ENCODE measurements at places on chromosomes 13 and 19. TPM values are rescaled to one million over a fixed set of nuclear protein-coding genes. Genes with fewer than 3 reads are reported as not detected.

GRCh38 chr19:47280183-47280797 lies 5.6 kb downstream of the INAFM1 start:
- no peak overlapping the region for H3K27ac ChIP-seq
- no peak overlapping the region for H3K4me3 ChIP-seq
- no peaks in the 10 kb centered on the region for H3K36me3 ChIP-seq
- no peaks in the 10 kb centered on the region for H3K27me3 ChIP-seq

- H3K4me3 ChIP-seq, result no peak overlapping the region
- no peaks in the 10 kb centered on the region for H3K27me3 ChIP-seq
- no peak overlapping the region for H3K27ac ChIP-seq
- DNase-seq, result no peak
- H3K4me1 ChIP-seq, result peaks cover 34% of the 10 kb centered on the region
Observed at GRCh38 chr13:67150608-67151007, 79.5 kb downstream of the PCDH9 start.

GRCh38 chr13:75161804-75162203 lies 320.2 kb downstream of the TBC1D4 start:
- no peaks in the 10 kb centered on the region for H3K4me1 ChIP-seq
- DNase-seq, result no peak
- no peaks in the 10 kb centered on the region for H3K36me3 ChIP-seq
- no peaks in the 10 kb centered on the region for H3K27me3 ChIP-seq
- H3K27ac ChIP-seq, result no peak overlapping the region

DNA sequence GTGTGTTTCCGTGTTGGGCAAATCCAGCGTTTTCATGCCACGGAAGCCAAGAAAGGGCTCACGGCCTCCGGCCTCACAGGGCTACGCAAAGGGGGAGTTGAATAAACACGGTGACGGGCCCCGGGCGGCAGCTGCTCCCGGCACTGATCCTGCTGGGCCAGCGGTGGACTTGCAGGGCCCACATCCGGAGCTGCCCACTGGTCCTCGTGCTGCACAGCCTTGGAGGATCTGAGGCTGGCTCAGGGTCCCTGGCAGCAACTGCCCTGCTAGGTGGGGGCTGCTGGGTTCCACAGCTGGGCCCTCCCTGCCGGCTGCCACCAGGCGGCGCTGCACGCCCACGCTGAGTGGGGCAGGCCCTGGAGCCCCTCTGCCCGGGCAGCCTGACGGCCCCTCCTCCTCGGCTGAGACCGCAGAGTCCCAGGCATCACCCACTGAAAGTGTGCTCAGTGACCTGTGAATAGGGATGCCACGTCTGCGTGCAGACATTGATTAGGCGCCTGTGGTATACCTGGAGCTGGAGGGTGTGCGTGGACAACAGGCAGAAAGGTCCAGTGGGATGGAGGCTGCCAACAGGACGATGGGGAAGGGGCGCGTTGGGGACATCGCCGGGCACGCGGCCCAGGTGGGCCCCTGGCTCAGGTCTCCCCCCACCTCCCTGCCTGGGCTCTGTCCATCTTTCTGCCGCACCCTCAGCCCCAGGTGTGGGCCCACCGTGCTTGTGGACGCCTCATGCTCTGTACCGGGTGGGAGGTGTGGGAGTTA lies 5.3 kb upstream of the HCN2 start:
- no peak for DNase-seq
- H3K4me3 ChIP-seq, result no peak overlapping the region
- H3K27ac ChIP-seq, result no peak overlapping the region
- H3K27me3 ChIP-seq, result peaks cover 59% of the 10 kb centered on the region
- peaks cover 45% of the 10 kb centered on the region for H3K36me3 ChIP-seq

GRCh38 chr19:51503896-51504295 lies 2.3 kb upstream of the SIGLEC12 start:
- H3K27me3 ChIP-seq, result no peaks in the 10 kb centered on the region
- no peak overlapping the region for H3K4me3 ChIP-seq

GRCh38 chr19:10881403-10882107 lies 10.2 kb downstream of the CARM1 start:
- H3K4me3 ChIP-seq, result no peak overlapping the region
- peaks cover 40% of the 10 kb centered on the region for H3K4me1 ChIP-seq
- H3K27ac ChIP-seq, result no peak overlapping the region
- no peaks in the 10 kb centered on the region for H3K36me3 ChIP-seq
- peaks cover 4% of the 10 kb centered on the region for H3K27me3 ChIP-seq

DNA sequence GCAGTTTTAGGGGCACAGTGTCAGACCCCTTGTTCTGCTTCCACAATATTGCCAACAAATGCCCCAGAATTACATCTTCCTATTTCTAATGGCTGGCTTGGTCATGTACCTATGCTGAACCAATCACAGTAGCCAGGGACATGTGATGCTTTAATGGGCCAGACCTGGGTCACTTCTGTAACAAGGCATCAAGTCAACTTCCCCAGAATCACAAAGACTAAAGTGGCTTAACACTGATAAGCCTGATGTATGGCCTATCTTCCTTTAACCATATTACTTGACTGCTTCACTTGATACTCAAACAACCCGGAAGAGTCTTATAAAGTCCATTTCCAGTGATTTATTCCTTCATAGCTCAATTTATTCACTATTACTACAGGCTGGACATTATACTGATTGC lies 19.6 kb downstream of the LNX2 start:
- H3K4me1 ChIP-seq, result peaks cover 44% of the 10 kb centered on the region
- H3K4me3 ChIP-seq, result no peak overlapping the region
- no peaks in the 10 kb centered on the region for H3K36me3 ChIP-seq
- no peaks in the 10 kb centered on the region for H3K27me3 ChIP-seq
- DNase-seq, result no peak
- no peak overlapping the region for H3K27ac ChIP-seq

DNA sequence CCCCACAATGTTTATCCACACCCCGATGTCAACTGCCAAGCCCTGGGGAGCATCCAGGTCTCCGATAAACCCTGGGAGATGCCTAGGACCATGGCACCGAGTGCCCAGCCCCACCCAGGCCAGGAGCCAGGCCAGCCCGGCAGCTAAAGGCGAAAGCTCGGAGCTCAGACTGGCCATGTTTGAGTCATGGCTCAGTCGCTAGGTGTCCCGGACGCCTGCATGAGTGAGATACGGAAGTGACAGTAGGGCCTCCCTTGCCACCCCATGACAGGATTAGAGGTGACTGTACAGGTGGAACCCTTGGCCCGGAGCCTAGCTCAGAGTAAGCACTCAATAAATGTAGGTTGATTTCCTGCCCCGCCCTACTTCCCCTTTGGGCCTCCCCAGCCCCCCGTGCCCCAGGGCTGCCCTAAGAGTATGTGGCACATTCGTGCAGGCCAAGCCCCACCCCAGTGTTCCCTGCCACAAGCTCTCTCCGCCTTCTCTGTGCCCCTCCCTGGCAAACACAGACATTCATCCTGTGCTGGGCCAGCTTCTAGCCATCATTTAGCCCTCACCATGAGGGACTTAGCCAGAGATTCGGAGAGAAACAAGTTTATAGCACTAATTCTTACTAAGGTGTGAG lies 5.8 kb upstream of the TPM4 start:
- H3K4me1 ChIP-seq, result peaks cover 79% of the 10 kb centered on the region
- peak overlapping the region; percentile 100 for H3K27ac ChIP-seq
- no peak for DNase-seq
- no peaks in the 10 kb centered on the region for H3K27me3 ChIP-seq

DNA sequence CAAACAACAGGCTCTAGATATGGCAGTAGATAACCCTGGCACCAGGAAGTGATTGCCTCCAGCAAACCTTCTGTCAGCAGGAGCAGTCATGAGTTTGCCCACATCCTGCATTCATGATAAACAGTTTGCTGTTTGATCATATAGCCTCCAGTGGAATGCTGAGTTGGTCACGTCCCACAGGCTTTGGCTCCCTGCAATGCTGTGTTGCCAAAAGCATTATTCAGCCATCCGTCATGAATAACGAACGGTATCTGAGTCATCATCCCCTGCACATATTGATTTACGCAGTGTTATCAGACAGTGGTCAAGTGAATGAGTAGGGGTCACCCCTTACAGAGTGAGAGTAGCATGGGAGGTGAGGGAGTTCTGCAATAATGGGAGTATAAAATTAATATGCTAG lies 21.9 kb upstream of the ZNF432 start:
- H3K36me3 ChIP-seq, result peaks cover 72% of the 10 kb centered on the region
- no peaks in the 10 kb centered on the region for H3K4me1 ChIP-seq
- H3K4me3 ChIP-seq, result no peak overlapping the region
- no peaks in the 10 kb centered on the region for H3K27me3 ChIP-seq

DNA sequence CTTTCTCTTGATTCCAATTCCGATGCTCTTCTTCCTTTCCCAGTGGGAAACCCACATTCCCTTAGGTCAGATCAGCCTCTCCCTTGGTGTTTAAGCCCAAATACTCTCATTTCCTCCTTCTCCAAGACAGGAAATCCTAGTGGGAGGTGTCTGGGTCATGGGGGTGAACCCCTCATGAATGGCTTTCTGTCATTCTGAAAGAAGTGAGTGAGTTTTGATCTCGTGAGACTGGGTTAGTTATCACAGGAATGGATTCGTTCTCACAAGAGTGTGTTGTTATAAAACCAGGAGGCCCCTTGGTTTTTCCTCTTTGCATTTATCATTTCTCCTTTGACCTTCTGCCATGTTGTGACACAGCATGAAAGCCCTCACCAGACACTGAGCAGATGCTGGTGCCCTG lies 76.2 kb upstream of the MTIF3 start:
- no peak overlapping the region for H3K27ac ChIP-seq
- no peak overlapping the region for H3K4me3 ChIP-seq
- no peaks in the 10 kb centered on the region for H3K27me3 ChIP-seq
- H3K4me1 ChIP-seq, result no peaks in the 10 kb centered on the region

DNA sequence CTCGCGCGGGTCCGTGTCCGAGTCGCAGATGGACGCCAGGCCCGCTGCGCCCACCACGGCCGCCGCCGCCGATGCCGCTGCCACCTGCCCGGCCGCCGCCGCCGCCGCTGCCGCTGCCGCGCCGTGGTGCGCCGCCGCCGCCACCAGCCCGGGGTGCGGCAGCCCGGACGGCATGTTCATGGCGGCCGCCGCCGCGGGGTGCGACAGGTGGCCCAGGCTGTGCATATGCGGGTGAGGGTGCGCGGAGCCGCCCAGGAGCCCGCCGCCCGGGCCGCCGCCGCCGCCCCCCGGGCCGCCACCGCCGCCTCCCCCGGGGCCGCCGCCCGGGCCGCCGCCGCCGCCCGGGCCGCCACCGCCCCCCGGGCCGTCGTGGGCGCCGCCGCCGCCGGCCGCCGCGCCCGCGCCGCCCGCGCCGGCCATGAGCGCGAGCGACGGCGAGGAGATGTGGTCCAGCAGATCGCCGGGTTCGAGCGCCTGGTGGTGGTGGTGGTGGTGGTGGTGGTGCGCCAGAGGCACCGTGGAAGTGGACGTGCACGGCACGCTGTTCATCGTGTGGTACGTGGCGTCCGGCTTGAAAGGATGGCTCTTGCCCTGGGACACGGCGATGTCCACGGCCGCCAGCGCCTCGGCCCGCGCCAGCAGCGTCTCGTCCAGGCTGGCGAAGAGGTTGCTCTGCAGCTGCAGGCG lies 1.3 kb downstream of the POU4F1 start:
- peak overlapping the region; percentile 46 for H3K4me3 ChIP-seq
- H3K36me3 ChIP-seq, result no peaks in the 10 kb centered on the region
- H3K4me1 ChIP-seq, result peaks cover 37% of the 10 kb centered on the region
- no peak for DNase-seq
- peaks cover 89% of the 10 kb centered on the region for H3K27me3 ChIP-seq

DNA sequence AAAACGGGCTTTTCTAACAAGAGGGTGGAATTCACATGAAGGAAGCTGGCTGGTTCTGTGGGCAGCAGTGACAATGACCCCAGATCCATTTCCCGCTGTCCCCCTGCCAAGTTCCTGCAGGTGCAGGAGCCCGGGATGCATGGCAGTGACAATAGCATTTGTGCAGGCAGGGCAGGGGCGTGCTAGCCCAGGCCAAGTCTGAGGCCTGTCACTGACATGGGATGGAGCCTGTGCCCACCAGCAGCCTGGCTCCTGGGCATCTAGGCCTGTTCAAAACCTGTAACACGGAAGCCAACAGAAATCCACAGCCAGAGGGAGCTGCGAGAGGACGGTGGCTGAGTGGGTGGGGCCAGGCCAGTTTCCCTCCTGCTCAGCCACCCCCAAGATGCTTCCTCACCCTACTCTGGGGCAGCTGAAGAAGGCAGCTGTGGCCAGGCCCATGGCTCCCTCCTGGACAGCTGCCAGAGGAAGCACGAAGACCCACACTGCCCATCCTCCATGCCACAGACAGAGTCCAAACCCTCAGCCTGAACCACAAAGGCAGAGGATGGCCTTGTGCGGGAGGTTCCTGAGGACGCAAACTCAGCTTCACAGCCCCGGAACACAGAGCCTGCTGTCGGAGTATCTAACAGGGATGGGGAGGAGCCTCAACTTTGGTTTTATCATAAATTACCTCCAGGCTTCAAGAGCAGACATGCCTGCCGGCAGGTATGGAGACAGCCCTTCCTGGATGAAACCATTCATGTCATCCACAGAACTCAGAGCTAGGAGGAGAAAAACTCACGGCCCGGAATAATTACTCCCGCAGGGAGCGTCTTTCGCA lies 74.0 kb downstream of the CEBPG start:
- no peak for DNase-seq
- no peaks in the 10 kb centered on the region for H3K4me1 ChIP-seq
- H3K4me3 ChIP-seq, result no peak overlapping the region
- H3K27ac ChIP-seq, result no peak overlapping the region

- H3K36me3 ChIP-seq, result no peaks in the 10 kb centered on the region
- no peak overlapping the region for H3K4me3 ChIP-seq
- no peak overlapping the region for H3K27ac ChIP-seq
- DNase-seq, result no peak
Observed at GRCh38 chr13:44148159-44148914, 225.3 kb upstream of the SERP2 start.

GRCh38 chr19:31304831-31305312 lies 44.4 kb downstream of the TSHZ3 start:
- no peaks in the 10 kb centered on the region for H3K27me3 ChIP-seq
- H3K4me1 ChIP-seq, result peaks cover 33% of the 10 kb centered on the region
- no peak for DNase-seq
- no peak overlapping the region for H3K4me3 ChIP-seq

DNA sequence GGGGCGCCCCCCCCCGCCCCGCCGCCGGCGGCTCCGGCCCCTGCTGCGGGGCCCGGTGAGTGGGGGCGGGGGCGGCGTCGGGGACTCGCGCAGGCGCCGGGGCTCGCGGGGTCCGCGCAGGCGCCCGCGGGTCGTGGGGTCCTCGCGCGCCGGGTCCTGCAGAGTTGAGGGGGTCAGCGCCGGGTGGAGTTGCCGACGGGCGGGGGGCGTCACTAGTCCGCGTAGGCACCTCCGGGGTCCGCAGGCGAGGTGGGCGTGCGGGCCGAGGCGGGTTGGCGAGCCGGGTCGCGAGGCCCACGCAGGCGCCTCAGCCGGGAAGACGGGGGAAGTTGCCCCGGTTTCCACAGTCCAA lies 365 bp downstream of the PPP6R1 start:
- H3K4me3 ChIP-seq, result peak overlapping the region; percentile 99
- no peaks in the 10 kb centered on the region for H3K27me3 ChIP-seq
- peak overlapping the region; percentile 90 for H3K27ac ChIP-seq
- H3K36me3 ChIP-seq, result peaks cover 7% of the 10 kb centered on the region

The FGF22 gene
- total RNA-seq, result 0.80 TPM

The C1QTNF9B gene
- 0.32 TPM for total RNA-seq

The TMPRSS9 gene
- not detected for total RNA-seq

The FREM2 gene
- total RNA-seq, result 0.13 TPM

The KRTDAP gene
- not detected for total RNA-seq

The ZNF780B gene
- total RNA-seq, result 8.6 TPM

Measured in esophagus muscularis mucosa (tissue), 4 donors.